Effector memory CD8-positive, alpha-beta T cell (primary cell): ENCODE measurements at places on chromosomes 16 and 17.

GRCh38 chr17:77727037-77727615, 231.4 kb upstream of the TNRC6C start:
- DNase-seq, result no peak

DNA sequence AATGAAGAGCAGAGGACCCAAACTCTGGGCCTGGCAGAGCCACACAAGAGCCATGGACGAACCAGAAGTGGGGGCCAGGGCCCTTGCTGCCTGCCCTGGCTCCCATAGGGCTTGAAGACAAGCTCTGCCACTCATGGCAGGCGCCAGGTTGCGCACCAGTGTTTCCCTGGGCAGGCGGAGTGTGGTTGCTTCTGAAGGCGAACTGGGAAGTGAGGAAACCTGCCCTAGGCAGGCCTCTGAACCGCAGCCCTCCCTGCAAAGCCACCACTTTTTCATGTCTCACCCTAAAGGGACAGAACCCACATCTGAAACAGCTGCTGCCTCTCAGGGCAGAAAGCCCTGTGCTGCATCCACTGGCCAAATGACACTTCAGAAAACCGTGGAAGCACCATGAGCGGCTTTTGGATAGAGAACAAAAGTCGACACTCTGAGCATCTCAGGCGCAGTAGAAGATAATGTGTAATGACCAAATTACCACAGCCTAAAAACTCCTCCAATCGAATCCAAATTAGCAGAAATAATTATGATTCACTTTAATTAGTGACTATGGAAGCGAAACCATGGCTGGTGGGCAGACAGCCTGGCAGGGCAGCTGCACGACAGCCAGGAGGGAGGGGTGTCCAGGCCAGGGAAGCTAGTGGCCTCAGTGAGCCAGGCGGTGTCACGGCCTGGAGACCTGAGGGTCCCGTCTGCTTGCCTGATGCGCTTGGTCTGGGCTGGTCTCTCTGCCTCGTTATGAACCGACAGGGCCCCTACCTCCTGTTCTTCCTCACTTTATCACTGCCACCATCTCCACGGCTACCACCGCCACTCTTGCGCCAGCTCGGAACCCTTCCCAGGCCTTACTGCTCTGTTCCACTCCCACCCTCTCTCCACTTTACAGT, 59.1 kb downstream of the PRMT7 start:
- DNase-seq, result no peak

DNA sequence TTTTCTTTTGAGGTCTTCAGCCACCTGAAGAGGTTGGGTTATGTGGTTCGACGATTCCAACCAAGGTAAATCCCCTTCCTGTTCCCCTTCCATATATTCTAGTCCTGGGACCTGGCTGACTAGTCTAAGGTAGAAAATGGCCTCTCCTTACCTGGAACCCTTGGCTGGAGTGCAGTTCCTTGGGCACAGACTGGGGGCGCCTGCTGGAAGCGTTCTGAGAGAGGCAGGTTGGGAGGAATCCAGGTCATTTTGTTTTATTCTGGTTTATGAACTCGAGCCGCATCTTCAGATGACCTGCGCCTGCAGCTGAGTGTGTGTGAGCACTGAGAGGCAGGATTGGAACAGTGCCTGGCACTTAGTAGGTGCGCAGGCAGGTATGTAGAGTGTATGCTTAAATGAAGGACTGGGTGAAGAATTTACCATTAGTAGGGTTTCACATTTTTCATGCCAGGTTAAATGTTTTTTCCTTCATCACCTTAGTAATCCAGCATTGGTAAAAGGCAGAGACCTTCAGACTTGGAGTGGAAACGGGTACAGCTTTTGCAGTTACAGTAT, 2.7 kb downstream of the TSEN54 start:
- no peak for DNase-seq

DNA sequence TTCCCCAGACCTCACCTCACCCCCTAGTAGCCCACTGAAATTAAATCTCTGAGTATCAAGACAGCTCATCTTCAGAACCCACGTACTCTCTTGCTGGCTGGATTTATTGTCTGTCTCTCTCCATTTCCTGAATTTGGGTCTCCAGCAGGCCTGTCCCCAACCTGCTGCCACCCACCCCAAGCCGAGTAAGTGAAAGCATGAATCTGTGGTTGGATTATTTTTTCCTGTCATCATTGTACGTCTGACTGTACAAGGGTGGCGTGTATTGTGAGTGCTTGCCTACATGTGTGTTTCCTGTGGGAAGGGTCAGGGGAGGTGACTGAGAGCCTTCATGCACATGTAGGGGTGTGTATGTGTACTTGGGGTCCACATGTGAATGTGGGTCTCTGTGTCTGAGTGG, 5.4 kb downstream of the TNP2 start:
- DNase-seq, result no peak

DNA sequence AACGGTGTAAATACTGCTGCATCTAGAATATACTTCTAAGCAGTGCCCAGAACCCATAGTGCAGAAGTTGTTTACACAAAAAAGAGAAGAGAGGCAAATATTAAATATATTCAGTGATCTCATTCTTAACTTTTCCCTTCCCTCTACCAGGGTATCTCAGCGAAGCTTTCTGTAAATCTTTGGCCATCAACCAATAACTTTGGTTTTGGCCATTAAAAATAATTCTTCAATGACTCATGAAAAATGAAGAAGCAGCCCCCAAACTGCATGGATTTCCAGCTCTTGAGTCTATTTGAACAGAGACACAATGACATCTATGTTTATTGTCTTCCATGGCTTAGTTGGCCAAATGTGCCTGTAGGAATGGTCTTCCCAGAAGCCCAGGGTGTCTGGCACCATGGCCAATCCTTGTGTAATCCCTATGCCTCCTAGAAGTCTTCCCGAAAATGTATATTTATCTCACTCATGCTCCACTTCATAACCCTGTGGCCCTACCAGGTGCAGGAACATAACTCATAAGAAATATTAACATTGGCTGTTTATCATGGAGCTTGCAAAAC, 646.6 kb downstream of the TOX3 start:
- DNase-seq, result no peak

DNA sequence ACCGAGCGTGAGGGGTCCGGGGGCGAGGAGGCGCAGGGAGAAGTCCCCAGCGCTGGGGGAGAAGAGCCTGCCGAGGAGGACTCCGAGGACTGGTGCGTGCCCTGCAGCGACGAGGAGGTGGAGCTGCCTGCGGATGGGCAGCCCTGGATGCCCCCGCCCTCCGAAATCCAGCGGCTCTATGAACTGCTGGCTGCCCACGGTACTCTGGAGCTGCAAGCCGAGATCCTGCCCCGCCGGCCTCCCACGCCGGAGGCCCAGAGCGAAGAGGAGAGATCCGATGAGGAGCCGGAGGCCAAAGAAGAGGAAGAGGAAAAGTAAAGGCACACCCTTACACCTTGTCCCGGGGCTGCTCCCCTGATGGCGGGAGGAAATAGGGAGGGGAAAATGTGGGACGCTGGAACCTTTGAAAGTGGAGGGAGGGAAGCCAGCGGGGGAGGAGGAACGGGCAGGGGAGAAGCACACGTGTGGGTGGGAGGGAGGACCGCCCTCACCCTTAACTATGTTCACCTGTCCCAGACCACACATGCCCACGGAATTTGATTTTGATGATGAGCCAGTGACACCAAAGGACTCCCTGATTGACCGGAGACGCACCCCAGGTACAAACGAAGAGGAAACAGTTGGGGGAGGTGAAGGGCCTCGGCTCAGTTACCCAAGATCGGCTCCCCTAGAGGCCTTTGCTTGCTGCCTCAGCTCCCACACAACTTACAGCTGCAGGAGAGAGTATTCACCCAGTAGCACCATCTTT, 916 bp downstream of the PAGR1 start:
- no peak for DNase-seq

DNA sequence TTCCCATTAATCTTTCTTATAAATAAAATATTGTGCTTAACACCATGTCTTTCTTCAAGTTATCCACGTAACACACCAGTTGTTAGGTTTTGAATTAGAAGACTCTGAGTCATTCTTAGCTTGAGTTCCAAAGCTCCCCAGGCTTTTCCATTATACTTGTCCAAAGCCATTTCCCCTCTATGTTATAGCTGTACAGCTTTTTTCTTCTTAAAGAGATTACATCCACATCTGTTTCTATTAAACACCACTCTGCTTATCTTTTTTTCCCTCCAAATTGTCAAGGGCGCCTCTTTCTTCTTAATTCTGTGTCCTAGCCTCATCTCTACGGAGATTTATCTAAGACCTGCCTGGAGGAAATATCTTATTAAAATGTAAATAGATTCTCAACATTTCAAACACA, 139.4 kb upstream of the CPHXL start:
- DNase-seq, result no peak

DNA sequence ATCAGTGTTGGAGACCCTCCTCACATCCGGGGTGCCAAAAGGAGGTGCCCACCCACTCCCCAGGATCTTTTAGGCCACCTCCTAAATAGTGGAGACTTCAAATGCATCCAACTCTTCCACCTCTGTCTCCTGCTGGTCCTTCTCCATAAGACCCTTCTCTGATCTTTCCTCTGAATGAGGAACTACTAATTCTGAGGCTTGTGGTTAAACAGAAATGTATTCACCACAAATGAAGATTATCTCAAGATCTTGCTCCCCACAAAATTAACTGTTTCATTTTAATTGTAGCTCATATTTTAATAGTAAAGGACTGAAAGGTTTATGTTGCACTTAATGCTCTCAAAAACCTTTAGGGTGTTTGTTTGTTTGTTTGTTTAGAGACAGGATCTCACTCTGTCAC, 34.1 kb downstream of the TLE7 start:
- no peak for DNase-seq

- DNase-seq, result no peak
Measured at GRCh38 chr16:56281249-56281805, 90.0 kb downstream of the GNAO1 start.

DNA sequence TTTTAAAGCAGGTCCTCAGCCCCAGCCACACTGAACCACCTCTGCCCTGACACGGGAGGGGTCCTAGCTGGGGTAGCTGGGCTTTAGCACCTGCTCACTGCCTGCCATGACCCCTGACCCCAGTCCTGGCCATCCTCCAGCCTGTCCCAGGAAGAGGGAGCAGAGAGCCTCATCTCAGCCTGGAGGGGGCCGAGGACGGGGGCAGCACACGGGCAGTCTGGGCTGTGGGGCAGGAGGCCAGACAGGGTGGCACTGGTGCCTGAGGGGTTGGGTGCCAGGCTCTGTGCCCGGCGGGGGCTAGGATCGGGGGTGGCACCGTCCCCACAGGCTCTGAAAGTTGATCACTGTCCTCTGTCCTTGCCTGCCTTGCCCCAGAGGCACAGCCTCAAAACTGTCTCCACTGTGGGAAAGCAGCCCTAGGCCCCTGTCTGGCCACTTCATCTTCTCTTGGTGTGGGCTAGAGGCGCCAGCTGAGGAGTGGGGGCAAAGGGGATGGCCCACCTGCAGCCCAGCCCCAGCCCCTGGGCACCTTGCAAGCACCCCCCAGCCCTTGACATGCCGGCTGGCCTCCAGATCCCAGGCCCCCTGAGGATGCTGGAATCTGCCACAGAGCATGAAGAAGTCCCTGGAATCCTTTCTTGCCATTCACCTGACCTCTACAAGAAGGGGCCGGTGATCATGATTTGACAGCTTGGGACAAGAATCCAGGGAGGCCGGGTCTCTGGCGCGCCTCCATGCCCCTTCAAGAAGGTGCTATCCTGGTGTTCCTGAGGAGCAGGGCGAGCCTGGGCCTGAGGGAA, 15.7 kb downstream of the ENDOV start:
- DNase-seq, result no peak

- DNase-seq, result no peak
Measured at GRCh38 chr16:55102077-55102476, 171.4 kb downstream of the IRX5 start.

GRCh38 chr17:57605675-57606105, 139.4 kb downstream of the CCDC182 start:
- DNase-seq, result no peak

- DNase-seq, result no peak
Measured at GRCh38 chr16:55993088-55993487, 117.9 kb upstream of the CES5A start.

- no peak for DNase-seq
Measured at GRCh38 chr17:20071824-20072691, 62.9 kb downstream of the SPECC1 start.

DNA sequence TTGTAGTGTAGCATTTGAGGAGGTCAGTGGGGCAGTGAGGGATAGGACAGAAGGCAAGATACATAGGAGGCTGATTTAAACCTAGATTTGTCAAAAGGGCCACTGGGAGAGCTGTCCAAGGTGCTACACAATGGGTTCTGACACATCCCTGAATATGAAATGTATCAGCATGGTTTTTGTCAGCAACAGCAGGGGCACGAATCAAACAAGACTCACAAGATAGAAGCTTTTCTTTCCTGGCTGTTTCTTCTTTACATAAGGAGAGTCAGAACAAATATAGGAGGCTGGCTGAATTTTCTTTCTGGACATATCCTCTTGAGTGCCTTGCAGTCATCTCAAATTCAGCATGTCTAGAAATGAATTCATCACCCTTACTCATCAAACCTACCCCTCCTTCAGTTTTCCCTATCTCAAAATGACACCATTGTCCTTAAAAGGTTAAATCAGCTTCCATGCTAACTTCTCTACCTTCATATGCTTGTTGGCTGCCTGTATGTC, 130.5 kb downstream of the NPIPB5 start:
- no peak for DNase-seq
